NCI-H1694 (cell line): ENCODE measurements at places on chromosomes 6 and 20.

GRCh38 chr6:102458990-102459389 is 1065.5 kb downstream of the GRIK2 start:
- no peak for DNase-seq

GRCh38 chr6:70813885-70814284 is 143.0 kb downstream of the B3GAT2 start:
- DNase-seq: no peak

DNA sequence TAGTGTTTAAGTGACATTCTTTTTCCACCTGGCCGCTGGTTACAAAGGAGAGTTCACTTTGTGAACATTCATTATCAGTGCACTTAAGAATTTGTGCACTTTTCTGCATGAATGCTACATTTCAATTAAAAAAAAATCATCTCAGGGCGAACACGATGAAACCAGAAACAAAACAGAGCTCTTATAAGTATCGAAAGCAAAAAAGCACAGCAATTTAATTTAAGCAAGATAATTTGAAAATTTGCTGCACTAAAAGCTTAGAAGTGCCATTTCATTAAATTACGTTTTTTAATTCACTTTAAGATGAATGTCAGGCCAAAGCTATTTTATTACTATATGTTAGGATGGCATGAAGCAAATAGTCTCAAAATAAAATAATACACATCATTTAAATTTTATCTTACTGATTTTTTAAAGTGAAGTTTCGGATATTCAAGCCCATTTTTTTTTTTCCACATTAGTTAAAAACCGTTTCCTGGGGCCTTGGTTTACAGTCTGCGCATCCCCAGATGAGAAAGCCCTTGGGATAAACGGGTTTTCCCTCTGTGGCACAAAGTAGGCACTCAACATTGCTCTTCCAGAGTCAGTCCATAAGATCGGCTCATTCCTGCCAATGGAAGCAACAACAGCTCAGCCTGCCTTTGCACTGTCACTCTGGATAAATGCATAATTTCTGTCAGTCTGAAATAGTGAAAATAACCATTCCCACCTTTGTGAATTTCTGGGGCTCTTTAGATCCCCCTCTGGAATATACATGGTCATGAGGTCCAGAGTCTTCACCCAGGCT is 80.1 kb downstream of the FYN start:
- no peak for DNase-seq

DNA sequence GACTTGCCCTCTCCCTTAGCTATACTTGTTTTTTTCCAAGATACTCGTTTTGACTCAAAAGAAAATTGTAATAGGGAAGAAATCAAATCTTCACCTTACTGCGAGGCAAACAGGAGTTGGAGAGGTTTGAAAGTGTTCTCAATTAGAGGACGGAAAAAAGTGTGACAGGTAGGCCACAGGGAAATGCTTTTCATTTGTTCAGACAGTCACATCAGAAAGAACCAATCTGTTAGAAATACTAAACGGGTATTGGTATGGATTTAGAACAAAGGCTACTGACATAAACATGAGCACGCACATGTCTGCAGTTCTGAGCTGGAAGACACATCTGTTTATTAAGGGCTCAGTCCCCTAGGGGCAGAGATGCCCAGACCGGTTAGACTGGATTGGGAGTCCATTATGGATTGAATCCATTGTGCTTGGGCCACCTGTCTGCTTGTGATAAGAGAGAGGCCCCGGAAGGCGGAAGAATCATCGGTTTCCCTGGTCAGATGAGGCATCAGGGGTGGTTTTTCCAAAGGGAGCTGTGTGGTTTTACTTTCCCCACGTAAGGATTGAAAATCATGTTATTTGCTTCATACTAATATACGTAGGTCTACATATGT is 220.9 kb upstream of the MYLIP start:
- DNase-seq: no peak

DNA sequence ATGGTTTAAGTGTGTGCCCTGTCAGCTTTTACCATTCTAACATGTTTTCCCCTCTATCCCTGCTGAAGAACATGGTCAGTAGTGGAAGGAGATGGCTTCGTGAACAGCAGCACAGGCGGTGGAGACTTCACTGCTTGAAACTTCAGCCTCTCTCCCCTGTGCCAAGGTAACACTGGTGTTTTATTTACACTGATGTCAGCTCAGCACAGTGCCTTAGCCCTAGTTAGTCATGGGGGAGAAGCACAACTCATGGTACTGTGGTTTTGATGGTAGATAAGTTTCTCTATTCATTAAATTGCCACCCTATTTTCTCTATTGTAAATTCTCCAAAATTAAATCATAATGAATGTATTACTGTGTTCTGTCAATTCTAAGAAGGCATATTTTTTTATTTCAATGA is 56.6 kb downstream of the MTHFD1L start:
- DNase-seq: no peak

DNA sequence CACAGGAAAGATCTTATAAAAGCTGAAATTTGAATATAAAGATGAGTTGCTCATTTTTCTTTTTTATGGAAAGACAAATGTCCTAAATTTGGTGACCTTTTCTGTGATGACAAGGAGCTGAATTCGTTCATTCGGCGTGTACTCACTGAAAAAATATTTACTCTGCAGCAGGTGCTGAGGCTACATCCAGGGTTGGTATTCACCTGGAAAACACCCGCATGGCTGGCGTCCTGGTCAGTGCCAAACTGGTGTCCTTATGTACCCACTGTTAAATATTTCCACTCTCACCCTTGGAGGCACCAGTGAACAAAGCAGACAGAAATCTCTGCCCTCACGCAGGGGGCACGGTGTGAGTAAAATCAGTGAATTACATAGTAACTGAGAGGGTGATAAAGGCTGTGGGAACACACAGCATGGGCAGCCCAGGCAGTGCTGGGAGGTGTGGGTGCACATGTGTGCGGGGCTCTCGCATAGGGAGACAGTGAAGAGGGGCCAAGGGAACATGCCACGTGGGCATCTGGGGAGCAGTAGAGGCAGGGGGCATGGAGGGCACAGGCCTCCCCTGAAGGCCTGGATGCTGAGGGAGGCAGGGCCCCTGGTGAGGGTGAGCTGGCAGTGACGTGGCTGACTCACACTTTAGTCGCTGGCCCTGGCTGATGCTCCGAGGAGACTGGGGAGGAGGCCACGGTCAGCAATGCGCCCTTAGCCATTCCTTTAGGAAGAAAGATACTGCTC is 89.7 kb downstream of the INSM1 start:
- DNase-seq: no peak

DNA sequence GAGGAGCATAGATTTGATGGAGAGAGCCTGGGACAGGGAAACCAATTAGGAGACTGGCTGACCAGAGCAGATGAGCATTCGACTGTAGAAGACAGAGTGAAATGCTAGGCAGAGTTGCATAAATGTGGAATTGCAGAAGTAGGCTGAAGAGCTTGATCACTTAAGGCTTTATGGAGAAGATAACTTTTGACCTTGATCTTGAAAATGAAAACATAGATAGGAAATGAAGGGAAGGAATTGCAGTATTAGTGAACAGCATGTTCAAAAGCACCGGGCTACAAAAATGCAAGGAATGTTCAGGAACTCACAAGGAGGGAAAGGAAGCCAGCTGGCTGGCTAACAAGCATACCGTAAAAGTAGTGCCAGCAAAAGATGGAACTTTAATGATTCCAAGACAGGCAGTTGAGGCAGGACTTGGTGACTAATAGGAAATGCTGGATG is 20.5 kb upstream of the LTV1 start:
- DNase-seq: no peak

- DNase-seq: no peak
These were observed 132.0 kb downstream of the PHACTR3 start for GRCh38 chr20:59736366-59736765.

GRCh38 chr20:62208795-62209755 is 11.0 kb downstream of the HRH3 start:
- no peak for DNase-seq

DNA sequence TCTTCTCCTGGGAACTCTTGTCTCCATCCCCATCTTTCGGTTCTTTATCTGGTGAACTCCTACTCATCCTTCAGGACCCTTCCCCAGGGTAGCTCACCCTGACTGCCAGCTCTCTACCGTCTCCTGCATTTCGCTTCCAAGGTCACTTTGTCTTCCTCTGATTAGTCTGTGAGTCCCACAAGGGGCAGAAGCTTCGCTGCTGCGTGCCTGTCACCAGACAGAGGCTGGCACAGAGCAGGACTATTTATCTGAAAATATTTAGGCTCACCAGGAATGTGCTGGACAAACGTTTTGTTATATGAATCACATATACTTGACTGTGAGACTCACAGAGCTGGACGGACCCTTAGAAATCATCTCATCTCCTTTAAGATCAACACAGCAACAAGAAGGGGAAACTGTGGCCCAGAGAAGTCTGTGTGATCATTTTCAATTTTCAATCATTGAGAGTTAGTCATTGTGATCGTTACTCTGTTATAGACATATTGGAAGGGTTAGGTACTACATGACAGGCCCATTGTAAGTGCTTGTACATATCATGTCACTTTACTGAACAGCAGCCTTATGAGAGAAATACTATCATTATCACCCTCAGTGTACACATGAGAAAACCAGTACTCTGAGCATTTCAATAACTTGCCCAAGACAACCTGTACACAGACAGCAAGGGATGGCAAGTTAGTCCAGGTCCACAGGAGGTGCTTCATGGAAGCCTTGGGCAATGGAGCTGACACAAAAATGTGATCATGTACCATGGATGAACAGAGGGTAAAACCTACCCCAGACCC is 51.4 kb downstream of the JPH2 start:
- DNase-seq: no peak

DNA sequence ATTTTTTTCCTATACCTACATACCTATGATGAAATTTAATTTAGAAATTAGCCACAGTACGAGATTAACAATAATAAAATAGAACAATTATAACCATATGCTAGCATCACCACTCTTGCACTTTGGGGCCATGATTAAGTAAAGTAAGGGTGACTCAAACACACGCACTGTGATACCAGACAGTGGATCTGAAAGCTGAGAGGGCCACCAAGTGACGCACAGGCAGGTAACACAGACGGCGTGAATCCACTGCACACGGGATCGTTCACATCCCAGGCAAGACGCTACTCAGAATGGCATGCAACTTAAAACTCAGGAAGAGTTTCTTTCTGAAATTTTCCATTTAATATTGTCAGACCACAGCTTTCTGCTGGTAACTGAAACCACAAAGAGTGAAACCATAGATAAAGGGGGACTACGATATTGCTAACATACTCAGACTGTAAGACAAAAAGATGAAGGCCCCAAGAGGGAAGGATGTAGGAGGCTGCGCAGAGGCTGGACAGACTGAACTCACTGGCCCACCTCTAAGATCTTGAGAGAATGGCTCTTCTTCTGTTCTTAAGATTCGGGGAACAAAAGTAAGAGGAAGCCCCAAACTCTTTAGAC is 17.9 kb downstream of the RRBP1 start:
- no peak for DNase-seq

DNA sequence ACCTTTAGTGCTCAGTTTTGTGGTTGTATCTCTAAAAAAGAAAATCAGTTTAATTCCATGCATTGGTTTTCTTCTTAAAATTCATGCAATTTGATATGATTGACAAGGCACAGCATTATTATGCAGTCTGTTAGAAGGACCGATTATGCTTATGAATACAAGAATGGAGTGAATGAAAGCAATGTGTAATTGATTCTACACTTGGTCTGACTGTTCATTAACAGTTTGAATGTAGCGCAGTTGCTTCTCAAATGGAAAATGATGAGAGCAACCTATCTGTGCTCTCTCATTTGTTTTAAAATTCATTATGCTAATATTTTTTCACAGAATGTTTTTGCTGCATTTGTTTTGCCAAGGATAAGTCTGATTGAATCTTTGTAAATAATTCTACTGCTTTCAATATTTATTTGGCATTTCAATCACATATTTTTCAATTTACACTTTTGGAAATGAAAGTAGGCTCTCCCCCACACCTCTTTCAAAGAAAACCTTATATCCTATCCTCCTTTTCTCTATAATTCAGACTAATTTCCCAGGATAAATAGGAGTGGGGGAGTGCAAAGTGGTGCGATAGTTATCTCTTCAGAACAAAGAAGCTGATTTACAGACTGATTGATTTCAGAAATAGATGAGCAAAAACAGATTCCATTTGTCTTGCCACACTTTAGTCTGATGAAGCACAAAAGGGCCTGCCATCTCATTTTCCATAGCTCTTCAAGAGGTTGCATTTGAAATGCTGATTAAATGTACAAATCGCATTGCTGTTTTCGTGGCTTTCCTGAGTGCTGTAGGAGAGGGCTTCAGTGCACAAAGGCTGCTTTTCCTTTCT is 885.3 kb upstream of the FLRT3 start:
- no peak for DNase-seq

DNA sequence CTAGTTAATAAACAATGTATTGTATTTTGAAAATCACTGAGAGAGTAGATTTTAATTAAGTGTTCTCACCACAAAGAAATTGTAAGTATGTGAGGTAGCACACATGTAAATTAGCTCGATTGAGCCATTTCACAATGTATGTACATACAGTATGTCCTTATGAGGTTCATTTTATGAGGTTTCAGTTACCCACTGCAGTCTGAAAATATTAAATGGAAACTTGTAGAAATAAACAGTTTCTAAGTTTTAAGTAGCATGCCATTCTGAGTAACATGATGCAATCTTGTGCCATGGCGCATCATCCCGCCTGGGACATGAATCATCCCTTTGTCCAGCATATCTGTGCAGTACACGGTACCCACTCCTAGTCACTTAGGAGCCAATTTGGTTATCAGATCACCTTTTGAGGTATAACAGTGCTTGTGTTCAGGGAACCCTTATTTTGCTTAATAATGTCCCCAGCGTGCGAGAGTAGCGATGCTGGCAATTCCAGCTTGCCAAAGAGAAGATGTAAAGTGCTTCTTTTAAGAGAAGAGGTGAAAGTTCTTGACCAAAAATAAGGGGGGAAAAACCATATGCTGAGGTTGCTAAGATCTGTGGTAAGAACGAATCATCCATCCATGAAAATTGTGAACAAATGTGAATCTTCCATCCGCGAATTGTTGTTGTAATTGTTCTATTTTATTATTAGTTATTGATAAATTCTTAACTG is 64.7 kb downstream of the KCNS1 start:
- DNase-seq: no peak

DNA sequence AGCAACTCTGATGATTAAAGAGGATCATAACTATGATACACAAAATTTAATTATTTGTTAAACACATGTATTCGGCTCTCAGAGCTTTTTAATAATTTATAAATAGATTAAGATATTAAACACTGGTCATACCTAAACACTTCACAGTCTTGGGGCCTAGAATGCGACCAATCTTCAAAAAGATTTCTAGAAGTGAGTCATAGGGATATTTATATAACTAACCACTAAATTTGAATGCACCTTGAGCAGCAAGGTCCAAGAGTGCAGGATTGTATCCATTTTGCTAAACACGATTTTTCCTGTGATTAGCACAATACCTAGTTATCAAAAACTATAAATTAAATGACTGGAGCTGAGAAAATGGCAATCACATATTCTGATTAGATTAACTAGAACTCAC is 709.3 kb downstream of the EPHA7 start:
- no peak for DNase-seq
